ENCODE measurements at places on chromosomes 16 and 17.
A peak's percentile ranks its signal among the peaks of the same experiment; 100 is the strongest.

DNA sequence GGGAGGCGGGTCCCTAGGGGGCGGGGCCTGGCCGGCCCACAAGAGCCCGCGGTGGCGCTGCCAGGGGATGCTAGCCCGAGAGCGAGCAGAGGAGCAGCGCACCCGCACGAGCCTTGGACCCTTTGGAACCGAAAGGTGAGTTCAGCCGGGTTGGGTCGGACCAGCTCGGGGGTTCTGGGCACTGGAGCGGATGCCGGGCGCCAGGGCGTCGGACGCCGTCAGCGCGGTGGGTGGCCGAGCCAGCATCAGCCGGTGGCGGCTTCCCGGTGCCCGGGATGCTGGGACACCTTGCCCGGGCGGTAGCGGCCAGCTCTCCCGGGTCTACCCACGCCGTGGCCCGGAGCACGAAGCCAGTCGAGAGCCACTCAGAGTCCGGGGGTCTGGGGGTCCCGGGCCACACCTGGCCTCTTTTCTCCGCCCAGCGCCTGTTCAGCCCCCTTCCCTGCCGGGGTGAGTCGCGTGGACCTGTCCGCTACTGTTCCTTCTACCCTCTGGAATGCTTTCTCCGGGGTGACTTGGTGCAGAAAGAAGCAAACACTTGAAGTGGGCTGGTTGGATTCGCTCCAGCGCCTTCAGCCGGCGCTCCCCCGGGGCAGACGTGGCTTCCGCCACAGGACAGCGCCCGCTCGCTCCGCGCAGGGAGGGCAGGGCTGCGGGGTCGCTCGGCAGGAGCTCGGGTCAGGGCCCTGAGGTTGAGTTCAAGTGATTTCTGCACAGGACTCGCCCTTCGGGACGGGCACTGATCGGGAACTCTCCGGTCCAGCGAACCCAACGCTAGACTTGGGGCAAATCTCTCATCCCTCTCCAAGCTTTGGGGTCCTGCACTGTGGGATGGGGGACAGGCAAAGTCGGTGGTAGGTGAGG, at the start of gene SCNN1G:
TSS of gene SCNN1G (plus strand) at position 67 of the 864 bp plus-strand sequence. CDS start 3,527 bp downstream, outside the sequence.
- DNase-seq: no peak

DNA sequence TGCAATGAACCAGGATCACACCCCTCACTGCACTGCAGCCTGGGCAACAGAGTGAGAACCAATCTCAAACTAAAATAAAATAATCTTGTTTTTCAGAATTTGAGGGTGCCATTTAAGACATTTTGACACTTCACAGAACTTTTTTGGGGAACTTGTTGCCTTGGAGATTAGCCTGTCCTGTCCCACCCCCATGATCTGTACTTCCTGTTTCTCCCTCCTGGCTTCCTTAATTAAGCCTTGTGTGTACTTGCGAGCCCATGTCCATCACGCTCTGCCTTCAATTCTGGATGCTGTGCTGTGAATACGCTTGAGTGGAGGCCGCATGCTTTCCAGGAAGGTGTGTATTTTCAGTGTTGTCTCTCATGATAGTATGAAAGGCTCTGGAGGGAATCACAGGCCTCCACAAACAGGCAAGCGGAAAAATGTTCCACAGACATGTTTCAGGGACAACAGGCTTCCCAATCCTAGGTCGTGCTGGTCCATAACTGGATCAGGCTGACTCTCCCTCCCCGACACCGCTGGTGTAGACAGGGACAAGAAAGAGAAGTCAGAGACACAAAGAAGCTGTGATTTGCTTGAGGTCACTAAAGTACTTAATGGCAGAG, 56.9 kb downstream of the NOS2 start:
- peak; percentile 4 for DNase-seq

DNA sequence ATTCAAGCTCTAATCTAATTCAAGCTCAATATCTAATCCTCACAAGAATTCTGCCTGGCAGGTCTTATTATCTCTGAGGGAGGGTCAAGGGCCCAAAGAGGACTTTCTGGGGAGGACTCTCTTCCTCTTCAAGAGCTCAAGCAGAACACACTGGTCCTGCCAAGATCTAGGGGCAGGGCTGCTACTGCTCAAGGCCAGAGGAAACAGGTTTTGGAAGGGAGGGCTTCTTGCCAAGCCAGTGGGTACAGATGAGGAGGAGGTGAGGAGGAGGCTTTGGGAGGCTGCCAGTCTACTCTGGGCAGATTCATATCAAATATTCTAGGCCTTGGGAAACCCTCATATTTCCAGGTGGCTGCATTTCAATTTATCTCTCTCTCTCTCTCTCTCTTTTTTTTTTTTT, 51.8 kb upstream of the IL34 start:
- no peak for DNase-seq

GRCh38 chr16:2779978-2780898, 3.2 kb upstream of the ELOB start:
- no peak for DNase-seq

DNA sequence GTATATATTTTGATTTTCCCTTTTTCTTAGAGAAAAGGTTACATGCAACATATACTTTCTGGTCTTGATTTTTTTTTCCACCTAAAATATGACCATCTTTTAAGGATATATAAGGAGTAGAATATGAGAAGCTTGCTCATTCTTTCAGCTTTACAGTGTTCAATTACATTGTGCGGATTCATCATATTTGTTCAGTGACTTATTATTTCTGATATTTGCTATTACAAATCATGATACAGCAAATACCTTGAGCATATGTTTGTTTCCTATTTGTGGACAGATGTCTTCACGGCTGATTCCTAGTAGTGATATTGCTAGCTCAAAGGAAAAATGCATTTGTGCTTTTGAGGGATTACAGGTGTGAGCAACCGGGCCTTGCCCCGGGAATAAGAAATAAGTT, 18.1 kb downstream of the KATNIP start:
- DNase-seq: no peak

DNA sequence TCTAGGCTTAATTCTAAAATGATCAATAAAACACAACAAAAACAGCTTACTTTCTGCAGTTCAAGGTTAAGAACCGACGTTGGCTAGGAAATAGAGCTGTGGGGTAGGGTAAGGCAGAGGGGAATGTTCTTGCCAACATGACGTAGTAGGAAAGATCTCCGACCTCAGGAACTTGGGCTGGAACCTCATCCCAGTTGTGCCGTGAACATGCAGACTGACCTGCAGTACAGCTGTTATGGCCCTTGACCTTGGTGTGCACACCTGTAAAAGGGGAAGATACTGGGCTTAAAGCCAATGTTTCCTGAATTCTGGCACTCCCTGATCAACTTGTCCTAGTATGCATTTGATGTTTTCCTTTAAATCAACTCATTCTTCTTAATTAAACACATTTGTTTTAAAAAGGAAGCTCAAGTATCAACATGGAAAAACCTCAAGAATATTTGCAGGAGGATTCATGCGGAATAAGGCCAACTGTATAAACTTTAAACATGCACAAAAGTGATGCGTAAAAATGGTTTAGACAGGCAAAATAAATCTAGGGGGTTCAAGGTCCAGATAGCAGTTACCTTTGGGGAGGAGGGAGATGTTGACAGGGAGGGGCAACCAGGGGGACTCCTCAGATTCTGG, 14.2 kb upstream of the SLC6A2 start:
- DNase-seq: no peak

- no peak for DNase-seq
These were observed 3.4 kb downstream of the CHST6 start for GRCh38 chr16:75491876-75492275.

- DNase-seq: no peak
These were observed 2.9 kb downstream of the CFAP97D1 start for GRCh38 chr17:43782913-43783680.

- DNase-seq: no peak
These were observed 112.3 kb downstream of the PRKCA start for GRCh38 chr17:66414561-66415175.

DNA sequence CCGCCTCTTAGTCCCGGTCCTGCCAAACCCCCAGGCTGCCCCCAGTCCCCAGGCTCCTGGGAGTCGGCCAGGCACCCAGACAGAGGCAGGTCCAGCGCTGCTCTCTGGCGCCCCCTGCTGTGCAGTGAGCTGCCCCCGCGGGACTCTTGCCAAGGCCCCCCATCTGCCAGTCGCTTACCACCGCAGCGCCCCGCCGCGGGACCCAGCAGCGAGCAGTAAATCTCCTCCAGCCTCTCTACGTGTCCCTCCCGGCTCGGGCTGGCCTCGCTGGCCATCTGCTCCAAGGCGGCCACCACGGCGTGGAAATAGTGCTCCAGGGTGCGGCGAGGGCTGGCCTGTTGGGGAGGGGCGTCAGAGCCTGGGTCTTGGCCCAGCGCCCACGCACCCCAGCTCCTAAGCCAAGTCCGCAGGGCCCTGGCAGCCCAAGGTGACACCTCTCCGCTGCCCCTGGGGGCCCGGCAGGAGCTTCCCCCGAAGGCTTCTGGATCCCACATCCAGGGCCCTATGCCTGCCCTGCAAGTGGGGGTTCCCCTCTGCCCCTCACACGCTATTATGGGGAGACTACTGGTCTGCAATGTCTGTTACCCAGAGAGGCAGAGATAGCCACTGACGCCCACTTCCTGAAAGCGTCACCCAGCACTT, 33.7 kb upstream of the MFSD6L start:
- DNase-seq: no peak

DNA sequence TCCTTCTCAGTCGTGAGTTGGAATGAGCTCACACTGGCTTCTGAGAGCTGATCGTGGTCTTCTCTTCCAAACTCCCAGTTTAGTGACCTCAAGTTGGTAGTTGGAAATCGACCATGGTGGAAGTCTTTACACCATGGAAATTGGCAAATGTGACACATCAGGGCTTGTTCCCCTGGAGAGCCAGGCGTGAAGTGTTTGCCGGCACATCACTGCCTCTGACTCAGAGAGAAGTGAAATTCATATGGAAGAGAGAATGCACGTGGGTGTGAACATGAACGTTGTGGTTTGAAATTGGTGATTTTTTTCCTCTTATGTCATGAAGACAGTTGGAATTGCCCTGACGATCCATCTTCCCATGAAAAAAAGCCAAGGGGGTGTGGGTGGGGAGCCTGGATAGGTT, 47.4 kb downstream of the AXIN2 start:
- no peak for DNase-seq

DNA sequence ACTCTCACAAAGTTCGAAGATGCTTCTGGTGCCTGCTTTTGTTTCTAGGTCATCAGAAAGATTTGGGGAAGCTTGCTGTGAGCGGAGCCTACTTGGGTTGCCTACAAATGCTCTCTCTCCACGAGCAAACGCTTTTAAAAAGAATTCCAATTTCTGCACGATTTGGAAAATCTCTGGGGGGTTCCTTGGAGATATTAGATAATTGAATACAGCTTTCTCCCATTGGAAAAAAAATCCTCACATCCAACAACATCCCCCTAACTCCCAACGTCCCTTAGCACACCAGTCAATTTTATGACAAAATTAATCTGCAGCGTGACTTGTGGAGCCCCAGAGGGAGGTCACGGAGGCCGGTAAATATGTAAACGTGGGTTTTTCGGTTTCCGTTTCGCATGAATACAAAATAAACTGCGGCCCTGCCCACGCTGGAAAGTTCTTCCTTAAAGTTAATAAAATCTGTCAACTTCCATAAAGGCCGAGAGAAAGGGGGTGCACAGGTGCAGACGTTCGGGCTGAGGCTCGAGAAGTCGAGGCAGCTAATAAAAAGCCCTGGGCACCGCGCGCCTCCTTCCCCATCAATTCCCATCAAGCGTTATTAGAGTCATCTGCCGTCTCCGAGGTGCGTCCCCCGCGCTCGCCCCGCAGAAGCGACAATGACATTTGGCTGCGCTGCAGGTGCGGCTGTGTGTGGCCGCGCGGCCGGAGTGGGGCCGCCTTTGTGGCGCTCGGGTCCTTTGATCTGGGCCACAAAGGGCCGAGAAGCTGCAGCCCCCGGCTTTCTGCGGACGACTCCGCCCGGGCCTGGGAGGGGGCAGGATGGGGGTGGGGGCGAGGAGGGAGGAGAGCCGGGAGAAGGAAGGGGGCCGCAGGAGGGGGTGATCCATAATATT, 37.6 kb downstream of the SALL1 start:
- no peak for DNase-seq

DNA sequence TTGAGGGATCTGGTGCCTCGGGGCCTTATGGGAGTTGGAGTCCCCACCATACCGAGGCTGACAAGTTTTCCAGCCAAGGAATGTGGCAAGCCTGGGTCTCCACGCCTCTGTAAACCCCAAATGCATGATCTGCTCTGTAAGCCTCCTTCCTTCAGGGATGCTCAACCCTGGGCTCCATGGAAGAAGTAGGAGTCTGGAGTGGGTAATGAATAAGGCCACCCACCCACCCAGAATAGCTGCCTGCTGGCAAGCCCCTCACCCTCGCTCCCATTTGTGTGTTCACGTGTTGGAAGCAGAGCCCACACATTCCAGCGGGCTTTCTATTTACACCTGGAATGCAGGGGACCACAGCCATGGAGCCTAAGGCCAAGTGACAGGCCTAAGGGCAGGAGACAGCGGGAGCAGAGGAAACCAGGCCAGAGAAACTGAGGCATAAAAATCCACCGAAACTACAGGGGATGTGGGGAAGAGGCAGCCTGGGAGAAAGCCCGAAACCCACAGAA, 4.4 kb downstream of the DLG4 start:
- no peak for DNase-seq

DNA sequence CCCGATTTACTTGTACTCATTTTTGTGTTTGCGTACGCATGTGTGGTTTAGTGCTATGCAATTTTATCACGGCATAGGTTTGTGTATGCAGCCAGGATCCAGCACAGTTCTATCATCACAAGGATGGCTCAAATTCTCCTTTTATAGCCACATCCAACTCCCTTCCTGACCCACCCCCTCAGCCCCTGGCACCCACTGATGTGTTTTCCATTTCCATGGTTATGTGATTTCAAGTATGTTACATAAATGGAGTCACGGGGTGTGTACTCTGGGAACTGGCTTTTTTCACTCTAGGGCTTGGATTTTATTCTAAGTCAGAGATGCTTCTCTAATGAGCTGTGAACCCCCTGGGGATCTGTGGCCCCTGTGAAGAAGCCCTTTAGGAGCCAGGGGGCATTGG, 16.8 kb downstream of the IL4R start:
- no peak for DNase-seq

DNA sequence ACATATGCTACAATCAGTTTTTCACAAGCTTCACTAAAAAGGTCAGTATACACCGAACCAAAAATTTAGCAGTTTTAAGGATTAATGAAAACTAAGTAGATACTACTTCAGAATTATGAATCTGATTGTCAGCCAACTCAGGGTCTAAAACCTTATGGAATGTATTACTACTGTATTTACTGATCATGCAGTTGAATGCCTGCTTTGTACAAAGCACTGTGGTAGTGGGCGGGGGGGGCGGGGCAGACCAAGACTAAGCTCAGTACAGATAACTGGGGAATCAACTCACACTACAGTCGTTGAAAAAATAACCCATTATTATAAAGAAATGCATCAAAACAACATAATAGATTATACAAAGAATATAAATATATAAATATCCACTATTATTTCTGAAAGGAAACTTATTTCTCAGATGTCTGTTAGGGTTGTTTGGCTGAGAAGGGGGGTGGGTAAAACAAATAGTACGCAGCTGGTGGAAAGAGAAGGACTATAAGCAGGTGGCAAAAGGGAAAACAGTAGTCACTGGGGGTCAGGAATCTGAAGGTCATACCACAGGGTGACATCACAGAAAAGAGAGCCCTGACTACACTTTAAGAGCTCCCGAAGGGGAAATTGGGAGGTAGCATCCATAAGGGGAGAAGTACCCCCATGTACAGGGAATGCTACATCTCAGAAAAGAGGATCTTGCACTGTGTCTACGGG, 109.4 kb upstream of the AXIN2 start:
- DNase-seq: no peak

- DNase-seq: no peak
These were observed 10.7 kb downstream of the MKS1 start for GRCh38 chr17:58208344-58208743.

- DNase-seq: no peak
These were observed 88.0 kb upstream of the CBX4 start for GRCh38 chr17:79927136-79927661.
